ENCODE measurements at places on chromosomes 7 and 10.

GRCh38 chr7:44367475-44368043 is 42.2 kb upstream of the CAMK2B start:
- no peak for DNase-seq

- DNase-seq = no peak
Observed at GRCh38 chr10:114879541-114880158, 58.1 kb downstream of the FHIP2A start.

- DNase-seq = no peak
Observed at GRCh38 chr7:55308186-55308929, 56.8 kb upstream of the LANCL2 start.

DNA sequence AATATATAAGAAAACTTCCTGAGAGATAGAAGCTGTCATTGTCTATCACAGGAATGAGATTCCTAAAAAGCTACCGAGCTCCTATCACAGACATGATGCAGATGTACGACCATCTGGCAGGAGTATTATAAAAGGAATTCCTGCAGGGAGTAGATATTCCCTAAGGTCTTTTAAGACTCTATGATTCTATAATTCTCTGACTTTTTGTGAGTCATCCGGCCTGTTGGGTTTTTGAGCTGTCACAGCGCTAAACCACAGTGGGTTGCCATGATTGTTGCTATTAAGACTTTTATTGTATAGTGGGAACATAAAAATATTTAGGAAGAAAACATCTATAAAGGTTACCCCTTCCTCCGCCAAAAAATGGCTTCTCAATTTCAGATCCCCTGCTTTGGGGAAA is 223.4 kb downstream of the BMPER start:
- DNase-seq = no peak

GRCh38 chr10:58063861-58064480 is 203.7 kb downstream of the IPMK start:
- DNase-seq = no peak

DNA sequence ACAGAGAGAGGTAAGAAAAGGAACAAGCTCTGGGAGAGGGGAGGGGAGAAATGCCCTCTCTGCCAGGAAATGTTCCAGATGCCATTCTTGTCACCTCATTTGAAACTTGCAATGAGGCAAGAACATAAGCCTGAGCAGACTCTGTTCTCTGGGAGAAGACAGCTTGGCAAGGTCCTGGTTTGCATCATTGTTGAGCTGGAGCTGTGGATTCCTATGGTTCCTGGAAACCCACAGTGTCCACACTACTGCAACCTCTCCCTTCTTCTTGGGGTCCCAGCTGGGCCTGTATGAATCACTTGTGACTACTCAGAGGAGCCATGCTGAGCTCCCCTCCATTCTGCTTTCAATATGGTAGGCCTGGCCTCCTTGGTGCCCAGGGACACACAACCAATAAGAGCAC is 60.8 kb upstream of the HECTD2 start:
- no peak for DNase-seq

GRCh38 chr7:99249985-99250575 is 22.6 kb upstream of the MYH16 start:
- no peak for DNase-seq

DNA sequence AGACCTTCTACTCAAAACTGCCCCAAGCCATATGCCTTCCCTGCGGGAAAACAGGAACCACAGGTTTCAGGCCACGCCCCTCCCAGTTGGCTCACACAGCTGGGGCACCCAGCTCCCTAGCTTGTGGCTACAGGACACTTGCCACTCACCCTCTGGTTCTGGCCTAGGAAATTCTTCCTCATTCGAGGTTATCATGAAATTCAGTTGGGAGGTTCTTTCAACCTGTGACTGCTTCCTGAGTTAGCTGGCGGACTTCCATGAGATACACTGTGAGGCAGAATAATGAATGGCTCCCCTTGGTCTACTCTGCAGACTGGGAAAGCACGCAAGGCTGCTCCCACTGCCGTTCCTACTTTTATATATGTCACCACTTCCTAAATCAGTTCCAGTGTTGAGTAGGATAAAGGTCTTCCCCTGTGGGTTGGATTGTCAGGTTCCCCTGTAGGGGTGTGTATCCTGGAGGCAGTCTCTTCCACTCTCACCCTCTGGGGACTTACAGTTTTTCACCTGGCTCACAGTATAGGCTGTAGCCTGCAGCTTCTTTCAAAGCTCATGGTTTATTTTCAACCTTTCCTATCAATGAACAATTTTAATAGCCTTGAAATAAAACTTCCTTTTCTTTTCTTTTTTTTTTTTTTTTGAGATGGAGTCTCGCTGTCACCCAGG is 37.0 kb downstream of the GPR22 start:
- no peak for DNase-seq

GRCh38 chr7:8125680-8126444 is 136.1 kb downstream of the ICA1 start:
- DNase-seq = no peak

DNA sequence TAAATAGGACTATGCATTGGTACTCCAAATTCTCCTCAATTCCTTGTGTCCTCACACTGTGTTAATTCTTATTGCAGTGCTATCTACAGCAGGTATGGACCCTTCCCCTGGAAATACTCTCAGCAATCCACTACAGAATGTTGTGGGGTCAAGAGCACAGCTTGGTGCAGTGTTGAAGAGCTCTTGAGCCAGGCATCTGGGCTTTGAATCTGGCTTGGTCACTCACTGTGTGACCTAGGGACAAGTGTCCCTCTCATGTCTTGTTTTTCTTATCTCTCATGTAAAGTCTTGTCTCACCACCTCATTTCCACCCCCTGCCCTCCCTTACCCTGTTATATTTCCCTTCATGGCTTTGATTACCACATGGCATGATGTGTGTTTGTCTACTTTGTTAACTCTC is 159.4 kb downstream of the RNLS start:
- no peak for DNase-seq

DNA sequence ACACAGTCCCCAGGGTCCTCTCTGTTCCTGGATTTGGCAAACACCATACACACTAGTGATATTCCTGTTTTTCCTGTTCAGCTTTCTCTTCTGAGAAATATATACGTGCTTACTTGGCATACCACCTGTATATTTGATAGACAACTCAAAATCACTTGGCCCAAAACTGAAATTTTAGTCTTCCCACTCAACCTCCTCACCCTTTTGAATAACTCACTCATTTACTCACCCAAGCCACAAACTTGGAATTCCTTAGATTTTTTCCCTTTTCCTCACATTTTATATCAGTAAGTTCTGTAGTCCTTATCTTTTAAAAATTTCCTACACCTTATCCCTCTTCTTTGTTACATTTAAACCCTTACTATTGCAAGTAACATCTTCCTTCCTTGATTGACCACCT is 143.4 kb downstream of the PPP1R3A start:
- no peak for DNase-seq

DNA sequence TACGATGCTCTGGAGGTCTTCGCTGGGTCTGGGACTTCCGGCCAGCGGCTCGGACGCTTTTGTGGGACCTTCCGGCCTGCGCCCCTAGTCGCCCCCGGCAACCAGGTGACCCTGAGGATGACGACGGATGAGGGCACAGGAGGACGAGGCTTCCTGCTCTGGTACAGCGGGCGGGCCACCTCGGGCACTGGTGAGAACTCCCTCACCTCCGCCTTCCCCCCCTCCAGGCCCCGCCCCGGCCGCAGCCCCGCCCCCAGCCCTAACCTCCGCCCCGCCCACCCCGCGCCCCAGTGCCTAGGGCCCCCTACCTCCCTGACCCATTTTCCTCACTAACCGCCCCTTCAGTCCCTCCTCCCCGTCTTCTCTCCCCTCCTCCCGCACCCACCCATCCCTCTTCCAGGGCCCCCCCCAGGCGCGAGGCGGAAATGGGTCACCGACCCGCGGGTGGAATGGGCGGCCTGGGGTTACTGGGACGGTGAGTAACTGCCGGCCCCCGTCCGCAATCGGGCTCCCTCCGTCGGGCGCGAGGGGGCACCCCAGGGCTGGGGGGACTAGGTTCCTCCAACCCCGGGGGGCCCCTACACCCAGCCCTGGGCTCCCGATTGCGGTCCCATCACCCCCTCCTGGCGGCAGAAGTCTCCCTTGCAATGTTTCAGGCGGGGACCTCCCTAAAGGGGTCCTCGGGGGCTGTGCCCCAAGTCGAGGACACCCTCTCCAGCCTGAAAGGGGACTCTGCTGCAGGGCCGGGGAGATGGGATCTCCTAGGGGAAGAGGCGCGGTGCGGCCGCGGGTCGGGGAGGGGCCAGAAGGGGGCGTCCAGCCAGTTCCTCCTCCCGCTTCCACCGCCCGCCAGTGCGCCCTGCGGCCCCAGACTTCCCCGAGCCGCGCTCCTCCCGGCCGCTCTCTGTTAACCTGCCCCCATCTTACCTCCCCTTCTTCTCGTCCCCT is 2.1 kb downstream of the PCOLCE start:
- peak; percentile 53 for DNase-seq

GRCh38 chr7:134122980-134123379 is 4.2 kb upstream of the LRGUK start:
- DNase-seq = no peak

- no peak for DNase-seq
Observed at GRCh38 chr10:76133597-76134255, 702.3 kb downstream of the LRMDA start.
